ENCODE measurements at places on chromosomes 3 and 15.

DNA sequence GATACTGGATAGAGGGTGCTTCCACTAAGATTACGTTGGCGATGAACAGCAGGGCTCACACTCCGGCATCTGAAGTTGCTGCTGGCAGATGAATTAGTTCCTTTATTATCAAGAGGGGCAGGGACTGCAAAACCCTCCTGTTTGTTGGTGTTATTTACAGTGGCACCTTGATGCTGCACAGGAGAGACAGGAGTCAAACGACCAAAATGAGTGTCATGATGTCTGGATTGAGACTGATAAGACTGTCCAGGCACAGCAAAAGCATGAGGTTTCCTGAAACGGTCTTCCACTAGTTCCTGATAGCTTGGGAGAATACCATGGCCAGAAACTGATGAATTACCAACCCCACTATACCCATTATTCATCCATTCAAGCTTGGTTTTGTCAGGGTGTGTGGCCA lies 100.8 kb upstream of the NEDD4 start:
- no peak for DNase-seq

DNA sequence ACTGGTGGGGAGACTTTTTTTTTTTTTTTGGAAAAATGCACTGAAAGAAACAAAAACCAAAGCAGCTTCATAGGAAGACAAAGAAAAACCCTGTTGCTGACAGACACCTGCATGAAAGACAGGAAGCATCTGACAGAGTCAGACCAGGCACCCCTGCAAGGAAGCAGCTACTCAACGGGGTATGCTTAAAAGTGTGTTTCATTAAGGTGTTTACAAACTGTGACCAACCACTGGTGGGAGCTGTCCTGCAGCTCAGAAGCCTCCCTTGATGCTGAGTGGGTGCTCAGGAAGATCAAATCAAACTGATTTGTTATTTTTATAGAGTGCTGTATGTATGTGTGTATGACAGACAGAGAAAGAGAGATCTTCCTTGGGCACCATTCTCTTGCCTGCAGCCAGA lies 34.7 kb upstream of the AGBL1 start:
- no peak for DNase-seq

- no peak for DNase-seq
Observed at GRCh38 chr3:159892171-159892795, 96.4 kb upstream of the IL12A start.

DNA sequence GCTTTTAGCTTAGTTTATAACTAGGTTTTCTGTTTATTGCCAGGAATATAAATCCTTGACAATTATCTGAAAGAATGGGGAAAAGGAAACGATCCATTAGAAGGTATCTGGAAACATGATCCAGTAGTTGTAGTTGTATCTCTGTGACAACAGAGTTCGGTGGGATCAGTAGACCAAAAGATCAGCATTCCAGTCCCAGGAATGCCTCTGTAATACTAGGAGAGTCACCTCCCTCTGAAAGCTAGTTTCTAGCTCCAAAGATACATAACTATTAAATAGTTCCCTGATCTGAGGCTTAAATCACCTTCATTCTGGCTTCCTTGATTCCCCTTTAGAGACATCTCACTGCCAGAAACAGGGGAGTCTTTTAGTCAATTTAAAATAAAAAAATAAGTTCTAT lies 34.1 kb downstream of the MB21D2 start:
- DNase-seq, result no peak

DNA sequence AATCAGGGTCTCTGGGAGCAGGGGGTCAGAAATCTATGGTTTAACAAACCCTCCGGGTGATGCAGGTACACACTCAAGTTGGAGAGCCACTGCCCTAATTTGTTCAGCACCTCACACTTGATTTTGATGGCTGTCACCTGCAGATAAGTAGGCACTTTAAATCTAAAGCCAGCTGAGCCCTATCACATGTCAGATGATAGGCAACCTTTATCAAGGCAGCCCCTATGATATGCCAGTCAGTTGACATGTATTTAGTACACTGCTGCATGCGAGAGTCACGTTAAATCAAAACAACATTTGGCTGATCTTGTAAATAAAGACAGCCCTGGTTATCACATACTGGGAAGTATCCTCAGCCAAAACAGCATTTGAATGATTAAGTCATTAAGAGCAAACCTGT lies 104.4 kb upstream of the MCTP2 start:
- no peak for DNase-seq

DNA sequence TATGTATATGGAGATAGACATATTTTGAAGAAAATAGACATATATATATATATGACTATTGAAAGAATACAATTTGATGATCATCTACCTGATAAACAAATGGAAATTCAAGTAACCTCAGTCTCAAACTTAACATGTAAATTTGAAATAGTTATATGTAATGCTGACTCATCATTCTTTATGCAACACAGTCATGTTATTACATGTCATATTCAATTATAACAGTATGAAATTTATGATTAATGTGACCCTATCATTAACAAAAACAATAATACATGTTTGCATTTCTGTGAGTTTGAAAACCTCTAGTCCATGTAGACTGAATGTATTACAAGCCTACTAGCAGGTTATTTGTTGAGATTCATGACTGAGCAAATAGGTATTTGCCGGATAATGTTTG lies 204.1 kb downstream of the CADM2 start:
- DNase-seq, result no peak

GRCh38 chr3:48636149-48636655 lies 941 bp upstream of the SLC26A6 start:
- DNase-seq, result no peak

Data from stimulated activated CD4-positive, alpha-beta T cell treated with anti-CD3 and anti-CD28 coated beads, Interleukin-1b, Interleukin-23, amount 100 ng/mL, for 1 hour (primary cell).